NCI-H2081 (cell line): ENCODE measurements at places on chromosomes 5 and 9.

DNA sequence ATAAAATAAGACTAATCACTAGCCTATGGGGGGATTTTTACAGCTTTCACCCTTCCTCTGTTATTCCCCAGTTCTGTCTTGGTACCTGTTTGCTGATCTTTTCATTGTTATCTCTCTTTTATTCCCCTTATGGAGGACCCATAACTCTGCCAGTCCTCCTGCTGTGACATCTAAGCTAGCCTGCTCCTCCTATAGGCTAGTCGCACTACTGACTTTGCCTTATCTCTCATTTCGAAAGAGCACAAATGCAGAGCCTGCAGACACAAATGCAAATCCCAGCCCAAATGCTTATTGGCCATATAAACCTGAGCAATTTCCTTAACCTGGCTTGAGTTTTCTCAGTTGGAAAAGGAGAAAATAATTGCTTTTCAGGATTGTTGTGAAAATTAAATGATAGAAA lies 59.1 kb upstream of the CAMK4 start:
- no peak for DNase-seq

DNA sequence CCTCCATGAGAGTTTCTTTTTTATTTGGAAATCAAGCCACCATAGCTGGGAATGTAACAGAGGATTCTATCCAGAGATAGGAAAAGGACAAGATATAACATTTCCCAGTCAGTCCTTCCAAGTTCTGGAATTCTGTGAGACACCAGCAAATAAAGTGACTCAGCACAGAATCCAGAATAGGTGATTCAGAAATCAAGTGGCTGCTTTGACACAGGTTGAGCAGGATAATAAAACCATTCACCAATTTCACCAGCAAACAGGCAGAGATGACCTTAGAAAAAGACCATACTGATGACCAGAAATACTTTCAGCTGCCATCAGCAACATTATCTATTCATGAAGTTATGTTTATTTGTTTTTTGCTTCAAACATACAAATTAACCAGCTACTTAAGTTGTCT lies 491.5 kb upstream of the TUSC1 start:
- DNase-seq = no peak

GRCh38 chr5:52481201-52481600 lies 306.5 kb upstream of the ITGA1 start:
- DNase-seq = no peak

DNA sequence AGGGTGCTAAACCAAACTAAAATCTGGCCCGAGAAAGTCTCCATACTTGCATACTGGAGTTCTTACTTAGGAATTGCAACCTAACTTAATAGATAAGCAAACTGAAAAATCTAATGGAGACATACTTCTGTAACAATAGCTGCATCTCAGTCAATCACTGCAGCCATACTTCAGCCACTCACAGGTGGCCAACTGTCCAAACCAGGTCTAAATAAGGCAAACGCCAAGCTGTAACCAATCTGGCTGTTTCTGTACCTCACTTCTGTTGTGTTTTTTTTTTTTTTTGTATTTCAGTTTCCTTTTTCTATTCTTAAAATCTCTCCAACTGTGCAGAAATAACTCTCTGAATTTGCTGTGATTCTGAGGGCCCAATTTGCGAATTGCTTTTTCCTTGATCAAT lies 4.4 kb upstream of the NDUFB6 start:
- DNase-seq = no peak

DNA sequence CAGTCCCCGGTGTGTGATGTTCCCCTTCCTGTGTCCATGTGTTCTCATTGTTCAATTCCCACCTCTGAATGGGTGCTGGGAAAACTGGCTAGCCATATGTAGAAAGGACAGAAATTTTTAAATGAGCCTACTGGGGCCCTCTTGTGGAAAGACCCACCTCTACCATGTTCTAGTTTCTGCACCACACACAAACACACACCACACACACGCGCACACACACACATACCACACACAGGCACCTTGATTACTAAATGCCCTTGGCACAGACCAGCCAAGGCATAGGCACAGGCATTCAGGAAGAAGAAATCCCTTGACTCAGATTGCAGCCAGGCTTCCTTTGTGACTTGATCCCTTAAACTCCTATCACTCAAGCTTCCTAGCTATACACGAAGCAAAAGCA lies 60.5 kb downstream of the SIL1 start:
- DNase-seq = peak; percentile 56

DNA sequence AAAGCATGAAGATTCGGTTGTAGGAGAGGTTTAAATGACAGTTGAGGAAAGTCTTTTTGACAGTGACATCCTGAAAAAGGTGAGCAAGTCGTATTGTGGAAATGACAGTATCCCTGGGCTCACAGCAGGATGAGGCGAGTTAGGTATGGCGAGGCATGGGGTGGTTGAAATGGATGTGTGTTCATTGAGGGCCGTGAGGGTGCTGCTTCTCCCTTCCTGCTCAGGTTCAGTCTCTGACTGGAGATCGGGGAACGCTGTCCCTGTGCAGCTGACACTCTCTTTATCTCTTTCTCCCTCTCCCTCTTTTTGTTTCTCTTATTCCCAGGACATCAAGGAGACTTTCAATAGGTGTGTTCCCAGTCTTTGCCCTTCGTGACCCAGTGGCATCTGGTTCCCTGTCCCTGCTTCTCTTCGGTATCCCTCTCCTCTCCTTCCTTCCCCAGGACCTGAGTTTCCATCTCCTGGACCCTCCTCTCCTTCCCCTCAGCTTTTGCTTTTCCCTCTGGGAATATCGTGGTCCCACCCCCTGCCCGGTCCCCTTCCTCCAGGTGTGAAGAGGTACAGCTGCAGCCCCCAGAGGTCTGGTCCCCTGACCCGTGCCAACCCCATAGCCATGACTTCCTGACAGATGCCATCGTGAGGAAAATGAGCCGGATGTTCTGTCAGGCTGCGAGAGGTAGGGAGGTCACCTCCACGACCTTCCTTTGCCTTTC lies 10.2 kb downstream of the TRIM41 start:
- DNase-seq = no peak

DNA sequence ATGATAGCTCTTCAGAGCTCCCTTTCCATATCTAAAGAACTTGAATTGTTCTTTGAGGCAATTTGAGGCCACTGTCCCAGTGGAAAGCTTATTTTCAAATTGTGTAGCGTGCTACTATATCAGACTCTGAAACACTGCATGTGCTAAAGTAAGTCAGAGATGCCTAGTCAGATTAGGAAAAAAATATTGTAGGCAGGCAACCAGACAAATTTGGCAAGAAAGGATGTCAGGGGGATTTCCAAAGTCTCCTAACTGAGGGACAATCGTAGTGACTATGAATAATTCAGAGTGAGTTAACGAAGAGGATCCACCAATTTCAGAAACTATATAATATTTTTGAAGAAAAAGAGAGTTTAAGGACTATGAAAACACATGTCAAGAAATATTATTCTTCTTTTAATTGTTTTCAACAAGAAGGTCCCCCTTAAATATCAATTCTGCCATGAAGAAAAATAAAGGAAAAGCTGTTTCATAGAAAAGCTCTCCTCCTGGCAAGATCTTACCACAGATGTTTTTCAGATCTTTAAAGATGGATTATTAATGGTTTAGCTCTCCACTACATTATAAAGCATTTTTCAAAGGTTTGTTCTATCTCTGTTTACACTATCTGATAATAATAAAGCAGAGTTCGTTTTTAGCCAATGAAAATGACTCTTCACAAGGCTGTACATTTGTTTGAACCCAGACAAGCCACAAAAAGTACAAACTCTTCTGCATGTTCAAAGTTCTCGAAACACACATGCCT lies 273.5 kb upstream of the PTGER4 start:
- no peak for DNase-seq
